Stimulated activated CD4-positive, alpha-beta T cell treated with anti-CD3 and anti-CD28 coated beads, Interleukin-12 subunit alpha, Interleukin-12 subunit beta, amount 100 ng/mL, for 24 hours (primary cell): ENCODE measurements at places on chromosomes 2 and 18.

GRCh38 chr18:51867767-51868166, 472.2 kb upstream of the DCC start:
- no peak for DNase-seq

- DNase-seq, result no peak
Observed at GRCh38 chr2:95372216-95372829, 30.2 kb upstream of the FAHD2A start.

- no peak for DNase-seq
Observed at GRCh38 chr2:129849559-129850160, 129.8 kb upstream of the RAB6C start.

- no peak for DNase-seq
Observed at GRCh38 chr18:51165296-51165695, 32.2 kb downstream of the MEX3C start.

GRCh38 chr18:74360852-74361655, 45.4 kb downstream of the C18orf63 start:
- no peak for DNase-seq

DNA sequence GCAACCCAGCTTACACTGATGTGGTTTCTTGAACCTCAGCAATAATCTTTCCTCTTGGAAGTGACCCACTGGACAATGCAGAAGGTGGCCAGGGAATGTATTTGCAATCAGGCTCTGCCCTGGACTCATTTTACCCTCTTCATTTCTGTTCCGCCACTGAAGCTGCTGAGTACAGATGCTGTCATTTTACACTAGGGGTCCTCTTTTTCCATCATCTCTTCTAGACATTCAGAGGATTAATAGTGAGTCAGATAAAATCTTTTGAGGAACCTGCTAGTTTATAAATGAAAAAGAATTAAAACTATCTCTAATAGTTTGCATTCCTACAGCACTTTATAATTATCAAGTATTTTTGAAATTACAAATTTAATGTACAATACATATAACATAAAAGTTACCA, 87.9 kb upstream of the PNPT1 start:
- no peak for DNase-seq

GRCh38 chr2:119076713-119077112, 81.8 kb downstream of the C1QL2 start:
- no peak for DNase-seq

DNA sequence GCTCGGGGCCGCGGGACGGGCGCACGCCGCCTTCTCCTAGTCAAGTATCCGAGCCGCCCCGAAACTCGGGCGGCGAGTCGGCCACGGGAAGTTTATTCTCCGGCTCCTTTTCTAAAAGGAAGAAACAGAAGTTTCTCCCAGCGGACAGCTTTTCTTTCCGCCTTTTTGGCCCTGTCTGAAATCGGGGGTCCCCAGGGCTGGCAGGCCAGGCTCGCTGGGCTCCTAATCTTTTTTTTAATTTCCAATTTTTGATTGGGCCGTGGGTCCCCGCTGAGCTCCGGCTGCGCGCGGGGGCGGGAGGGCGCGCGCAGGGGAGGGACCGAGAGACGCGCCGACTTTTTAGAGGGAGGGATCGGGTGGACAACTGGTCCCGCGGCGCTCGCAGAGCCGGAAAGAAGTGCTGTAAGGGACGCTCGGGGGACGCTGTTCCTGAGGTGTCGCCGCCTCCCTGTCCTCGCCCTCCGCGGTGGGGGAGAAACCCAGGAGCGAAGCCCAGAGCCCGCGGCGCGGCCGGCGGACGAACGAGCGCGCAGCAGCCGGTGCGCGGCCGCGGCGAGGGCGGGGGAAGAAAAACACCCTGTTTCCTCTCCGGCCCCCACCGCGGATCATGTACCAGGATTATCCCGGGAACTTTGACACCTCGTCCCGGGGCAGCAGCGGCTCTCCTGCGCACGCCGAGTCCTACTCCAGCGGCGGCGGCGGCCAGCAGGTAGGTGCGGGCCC, 617 bp downstream of the FOSL2 start:
- DNase-seq, result no peak

DNA sequence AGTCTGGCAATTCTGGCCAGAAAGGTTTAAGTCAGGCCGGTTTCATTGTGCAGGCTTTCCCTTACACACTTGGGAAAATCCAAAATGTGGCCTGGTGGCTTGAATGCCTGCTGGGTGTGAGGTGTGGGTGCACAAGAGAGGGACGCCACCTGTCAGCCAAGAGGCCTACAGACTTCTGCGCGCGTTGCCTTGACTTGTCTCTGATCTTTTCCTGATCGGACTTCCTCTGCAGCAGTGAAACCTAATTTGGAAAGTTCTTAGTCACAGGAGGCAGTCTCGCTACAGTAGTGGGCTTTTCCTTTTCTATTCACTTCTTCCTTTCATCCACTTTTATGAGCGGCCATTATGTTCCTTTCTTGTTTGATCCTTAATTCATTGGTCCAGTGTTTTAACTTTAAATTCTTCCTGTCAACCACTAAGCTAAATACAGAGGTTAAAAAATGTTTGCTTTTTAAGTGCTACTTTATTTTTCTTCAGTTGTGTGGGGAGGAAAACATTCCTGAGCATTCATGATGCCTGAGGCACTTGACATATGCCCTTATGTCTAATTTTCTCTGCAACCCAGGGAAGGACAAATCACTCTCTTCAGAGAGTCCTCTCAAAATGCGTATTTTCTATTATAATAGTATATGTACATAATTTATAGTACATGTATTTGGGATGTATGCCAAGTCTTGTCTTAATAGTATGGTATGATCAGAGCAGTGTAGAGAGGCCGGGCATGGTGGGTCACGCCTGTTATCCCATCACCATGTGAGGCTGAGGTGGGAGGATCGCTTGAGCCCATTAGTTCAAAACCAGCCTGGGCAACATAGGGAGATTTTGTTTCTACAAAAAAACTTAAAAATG, 128.9 kb downstream of the WDSUB1 start:
- no peak for DNase-seq

GRCh38 chr2:222492683-222493082, 68.3 kb downstream of the SGPP2 start:
- no peak for DNase-seq

GRCh38 chr18:6659963-6660725, 69.4 kb upstream of the ARHGAP28 start:
- DNase-seq, result no peak

DNA sequence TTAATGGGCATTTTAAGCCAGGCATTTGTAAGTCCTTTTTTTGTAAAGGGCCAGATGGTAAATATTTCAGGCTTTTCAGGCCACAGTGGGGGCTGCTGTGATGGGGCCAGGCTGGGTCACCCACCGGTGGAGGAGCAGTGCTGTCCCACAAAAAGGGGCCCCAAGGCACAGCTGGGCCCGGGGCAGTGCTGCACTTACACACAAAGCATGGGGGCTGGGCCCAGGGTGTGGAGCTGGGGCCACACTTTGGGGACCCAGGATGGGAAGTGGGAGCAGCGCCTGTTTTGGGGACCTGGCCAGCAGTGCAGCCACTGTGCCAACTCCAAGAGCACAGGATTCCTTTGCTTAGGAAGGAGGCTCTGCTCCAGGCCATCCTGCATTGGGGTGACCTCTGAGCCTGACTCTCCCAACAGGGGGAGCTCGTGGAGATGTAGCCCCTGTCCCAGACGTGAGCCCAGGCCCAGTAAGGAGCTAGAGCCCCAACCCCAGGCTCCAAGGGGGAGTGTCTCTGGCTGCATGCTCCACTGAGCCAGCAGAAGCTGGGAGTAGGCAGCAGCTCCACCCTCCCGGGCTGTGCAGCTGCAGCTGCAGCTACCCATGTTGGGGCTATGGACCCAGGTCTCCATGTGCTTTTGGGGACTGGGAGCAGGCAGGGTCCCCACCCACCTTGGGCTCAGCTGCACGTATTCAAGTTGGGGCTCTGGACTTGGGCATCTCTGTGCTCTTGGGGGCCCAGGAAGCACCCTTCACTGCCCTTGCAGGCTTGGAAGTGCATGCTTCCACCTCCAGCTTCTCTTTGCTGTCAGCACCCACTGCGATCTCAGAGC, 1036.5 kb upstream of the CNTNAP5 start:
- DNase-seq, result no peak

DNA sequence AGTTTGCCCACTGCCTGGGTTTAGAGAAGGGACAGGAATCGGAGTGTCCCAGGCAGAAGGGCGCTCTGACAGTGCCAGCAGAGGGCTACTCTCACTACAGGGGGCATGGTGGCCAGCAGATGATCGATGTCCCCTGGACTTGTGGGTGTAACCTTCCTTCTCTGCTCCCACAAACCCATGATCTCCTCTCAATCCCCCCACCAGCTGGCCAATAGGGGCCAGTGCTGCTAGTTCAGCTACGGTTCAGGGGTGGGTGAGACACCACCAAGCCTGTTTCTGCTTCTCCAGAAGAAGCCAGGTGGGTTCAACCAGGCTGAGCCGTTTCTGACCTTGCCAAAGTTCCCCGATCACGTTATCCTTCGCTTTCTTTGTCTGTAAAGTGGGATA, 1.3 kb downstream of the NPPC start:
- no peak for DNase-seq

DNA sequence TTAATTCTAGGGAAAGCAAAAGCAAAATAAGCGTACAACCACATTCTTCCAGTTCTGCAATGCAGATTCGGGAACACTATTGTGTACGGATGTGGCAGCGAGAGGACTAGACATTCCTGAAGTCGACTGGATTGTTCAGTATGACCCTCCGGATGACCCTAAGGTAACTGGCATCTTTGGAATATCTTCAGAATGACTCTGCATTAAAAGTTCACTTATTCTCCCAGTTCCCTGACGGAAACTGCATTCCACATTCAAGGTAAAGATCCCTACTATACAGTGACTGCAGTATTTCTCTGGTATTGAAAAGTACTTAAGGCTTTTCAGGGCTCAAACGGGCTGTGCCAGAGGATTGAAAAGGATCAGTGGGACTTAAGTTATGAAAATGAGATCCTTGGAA, 10.9 kb downstream of the DDX18 start:
- no peak for DNase-seq

GRCh38 chr2:67713376-67713775, 316.2 kb downstream of the ETAA1 start:
- no peak for DNase-seq

- no peak for DNase-seq
Observed at GRCh38 chr2:152418688-152419087, 83.7 kb downstream of the FMNL2 start.

GRCh38 chr2:47014564-47015051, 99.0 kb upstream of the MCFD2 start:
- no peak for DNase-seq

- DNase-seq, result no peak
Observed at GRCh38 chr2:80459028-80459427, 154.5 kb upstream of the LRRTM1 start.

DNA sequence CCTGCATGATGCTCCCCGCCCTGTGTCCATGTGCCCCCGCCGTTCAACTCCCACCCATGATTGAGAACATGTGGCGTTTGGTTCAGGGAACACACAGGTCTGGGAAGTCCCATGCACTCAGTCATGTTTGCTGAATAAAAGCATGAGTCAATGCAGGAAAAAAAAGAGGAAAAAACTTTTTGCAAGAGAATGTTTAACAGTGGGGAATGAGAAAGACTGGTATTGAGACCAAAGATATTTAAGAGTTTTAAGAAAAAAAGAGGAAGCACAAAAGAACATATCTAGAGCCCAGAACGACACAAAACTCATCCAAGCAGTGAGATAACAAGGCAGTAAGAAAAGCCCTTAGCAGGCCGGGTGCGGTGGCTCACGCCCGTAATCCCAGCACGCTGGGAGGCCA, 279.2 kb upstream of the THSD7B start:
- no peak for DNase-seq

- no peak for DNase-seq
Observed at GRCh38 chr2:203578759-203579643, 43.9 kb upstream of the RAPH1 start.

DNA sequence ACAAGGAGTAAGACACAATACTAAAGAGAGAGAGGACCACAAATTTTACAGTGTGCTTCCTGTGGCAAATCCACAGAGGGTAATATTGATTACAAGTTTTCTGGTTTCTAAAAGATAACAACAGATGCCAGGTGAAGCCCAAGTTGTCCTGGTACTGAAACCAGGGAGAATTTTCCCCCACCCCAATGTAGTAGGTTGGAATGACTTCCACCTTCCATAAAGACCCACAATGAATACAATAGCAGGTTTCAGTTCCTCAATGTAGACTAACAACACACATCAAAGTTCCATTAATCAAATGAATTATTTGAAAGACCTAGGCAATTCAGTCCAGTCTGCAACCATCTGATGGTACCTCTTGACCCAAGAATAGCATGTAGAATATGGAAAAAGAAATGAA, 44.0 kb upstream of the TMEM247 start:
- DNase-seq, result no peak

DNA sequence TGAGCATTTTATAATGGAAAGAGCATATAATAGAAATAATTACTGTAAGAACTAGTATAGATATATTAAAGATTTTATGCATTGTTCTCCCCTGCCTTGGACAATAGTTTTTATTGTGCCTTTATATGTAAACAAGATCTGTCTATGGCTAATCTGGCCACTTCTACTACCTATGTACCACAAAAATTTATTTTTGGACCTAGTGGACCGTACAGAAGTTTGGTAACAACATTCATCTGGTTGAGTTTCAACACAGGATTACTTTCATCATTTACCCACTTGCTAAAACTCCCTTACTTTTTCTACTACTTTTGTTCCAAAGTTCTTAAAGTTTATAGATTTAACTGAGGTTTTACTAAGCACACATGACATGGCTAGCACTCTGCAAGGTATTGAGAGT, 13.2 kb upstream of the MYOM1 start:
- no peak for DNase-seq

- DNase-seq, result no peak
Observed at GRCh38 chr2:203590496-203590895, 55.4 kb upstream of the RAPH1 start.

- DNase-seq, result no peak
Observed at GRCh38 chr18:79558196-79558932, 121.2 kb upstream of the CTDP1 start.

DNA sequence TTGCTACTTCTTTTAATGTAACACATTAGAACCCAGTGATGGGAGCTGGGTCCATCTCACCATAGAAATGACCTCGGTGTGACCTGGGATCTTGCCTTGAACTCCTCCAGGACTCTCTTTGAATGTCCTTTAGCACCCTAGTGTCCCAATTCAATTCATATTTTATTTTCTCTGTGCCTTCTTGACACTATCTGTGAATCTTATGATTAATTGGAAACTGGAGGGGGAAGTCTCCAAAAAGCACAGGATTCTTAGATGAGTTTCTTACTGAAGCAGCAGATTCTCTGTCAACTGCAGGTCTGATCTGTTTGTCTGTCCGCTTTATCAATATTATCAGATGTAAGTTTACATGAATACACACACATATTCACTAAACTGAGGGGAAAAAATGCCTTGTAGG, 470 bp downstream of the DHRS9 start:
- DNase-seq, result no peak

DNA sequence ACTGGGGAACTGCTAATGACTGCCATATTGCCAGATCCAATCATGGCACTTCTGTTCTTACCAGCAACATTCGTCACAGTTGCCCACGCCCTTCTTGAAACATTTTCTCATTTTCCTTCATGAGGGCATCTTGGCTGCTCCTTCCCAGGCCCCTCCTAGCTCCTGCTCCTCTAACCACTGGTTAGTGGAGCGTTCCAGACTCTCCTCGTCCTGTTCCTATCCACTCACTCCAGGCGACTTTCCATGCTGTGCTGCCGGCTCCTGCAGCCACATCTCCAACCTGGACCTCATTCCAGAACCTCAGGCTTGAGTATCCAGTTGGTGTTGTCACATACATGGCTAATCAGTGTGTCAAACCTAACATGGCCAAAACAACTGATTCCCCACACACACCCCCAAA, 1.3 kb upstream of the ADI1 start:
- DNase-seq, result no peak
